ENCODE measurements at places on chromosomes 6 and 20.

GRCh38 chr6:3386374-3386857 is 70.4 kb downstream of the SLC22A23 start:
- no peak for DNase-seq

- no peak for DNase-seq
Measured at GRCh38 chr6:91667596-91667995, 1080.7 kb upstream of the MAP3K7 start.

DNA sequence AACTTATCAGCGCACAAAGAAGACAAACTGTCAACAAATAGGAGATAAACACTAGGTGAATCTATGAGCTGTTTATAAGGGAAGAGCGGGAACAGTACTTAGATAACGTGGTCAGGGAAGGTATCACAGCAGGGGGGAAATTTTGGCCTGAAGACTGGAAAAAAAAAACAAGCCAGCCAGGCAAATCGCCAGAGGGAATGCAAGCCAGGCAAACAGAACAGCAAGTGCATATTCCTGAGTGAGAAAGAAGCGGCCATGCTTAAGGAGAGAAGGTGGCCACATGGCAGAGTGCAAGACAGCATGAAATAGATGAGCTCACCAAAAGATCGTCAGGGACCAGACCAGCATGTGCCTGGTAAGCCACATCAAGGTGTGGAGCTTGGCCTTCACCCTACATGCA is 466.5 kb upstream of the ARID1B start:
- no peak for DNase-seq

DNA sequence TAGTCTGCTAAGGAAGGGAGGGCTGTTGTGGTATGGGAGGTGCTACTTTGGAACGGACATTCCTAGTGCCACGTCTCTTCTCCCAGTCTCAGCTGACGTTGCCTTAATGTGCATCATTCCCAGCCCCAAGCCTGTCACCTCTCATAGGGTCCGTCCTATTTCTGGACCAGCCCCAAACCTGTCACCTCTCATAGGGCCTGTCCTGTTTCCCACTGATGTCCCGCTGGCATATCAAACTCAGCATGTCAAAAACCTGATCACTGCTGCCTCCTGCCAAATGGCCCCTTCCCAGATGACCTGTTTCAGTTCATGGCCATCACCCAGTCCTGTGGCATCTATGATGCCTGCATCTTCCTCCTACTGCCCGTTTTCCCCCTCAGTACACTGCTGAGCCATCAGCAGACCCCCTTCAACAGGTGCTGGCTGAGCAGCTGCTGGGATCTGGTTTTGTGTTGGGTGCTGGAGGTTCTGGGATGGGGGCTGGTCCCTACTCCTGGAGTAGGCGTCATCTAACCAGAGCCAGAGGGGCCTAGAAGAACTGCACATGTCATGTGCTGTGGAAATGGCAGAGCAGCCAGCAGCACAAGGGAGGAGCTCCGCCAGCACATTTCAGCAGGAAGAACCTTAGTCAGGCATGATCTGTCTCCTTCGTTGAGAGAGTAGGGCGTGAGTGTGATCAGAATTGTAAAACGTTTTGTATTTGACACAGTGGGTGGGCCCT is 3.3 kb downstream of the ENTPD6 start:
- DNase-seq: no peak

Measured in DMS153 (cell line).